ENCODE measurements at places on chromosomes 11 and 22.

DNA sequence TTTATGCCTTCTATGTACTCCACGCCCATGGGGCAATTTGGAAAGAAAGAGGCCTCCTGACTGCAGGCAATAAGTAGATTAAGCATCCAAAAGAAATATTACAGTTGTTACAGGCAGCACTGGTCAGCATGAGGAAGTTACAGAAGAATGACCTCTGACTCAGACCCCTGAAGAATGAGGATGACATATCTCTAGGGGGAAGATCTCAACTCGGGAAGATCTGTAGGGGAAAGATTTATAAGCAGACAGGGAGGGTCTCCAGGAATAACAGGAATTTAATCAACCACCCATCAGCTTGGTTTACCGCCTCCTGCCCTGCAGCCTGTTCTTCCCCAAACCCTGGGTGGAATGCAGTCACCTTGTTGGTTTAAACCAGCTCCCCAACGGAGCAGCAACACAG, 58.0 kb downstream of the RCN1 start:
- DNase-seq, result no peak

DNA sequence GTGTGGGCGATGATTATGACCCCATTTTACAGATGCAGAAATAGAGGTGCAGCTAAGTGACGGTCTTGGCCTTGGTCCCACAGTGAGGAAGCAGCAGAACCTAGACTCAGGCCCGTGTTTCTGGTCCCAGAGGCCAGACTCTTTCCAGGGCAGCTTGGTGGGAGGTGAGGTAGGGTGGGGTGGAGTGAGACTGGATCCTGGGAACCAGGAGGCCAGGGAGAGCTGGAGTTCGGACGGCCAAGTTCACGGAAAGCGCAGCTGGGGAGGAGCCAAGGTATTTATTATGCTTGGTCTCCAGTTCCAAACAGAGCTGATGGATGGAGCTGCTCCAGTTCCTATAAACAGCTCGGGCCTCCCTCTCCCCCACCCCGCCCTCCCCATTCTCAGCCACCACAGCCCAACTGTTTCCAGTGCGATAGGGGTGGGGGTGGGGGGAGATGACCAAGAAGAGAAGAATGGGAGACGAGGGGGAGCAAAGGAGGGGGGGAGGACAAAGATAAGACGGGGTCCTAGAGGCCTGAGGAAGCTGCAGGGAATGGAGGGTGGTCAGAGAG, 16.2 kb downstream of the LRRC32 start:
- DNase-seq, result no peak

- no peak for DNase-seq
Observed at GRCh38 chr11:33887886-33888285, 4.0 kb downstream of the LMO2 start.

DNA sequence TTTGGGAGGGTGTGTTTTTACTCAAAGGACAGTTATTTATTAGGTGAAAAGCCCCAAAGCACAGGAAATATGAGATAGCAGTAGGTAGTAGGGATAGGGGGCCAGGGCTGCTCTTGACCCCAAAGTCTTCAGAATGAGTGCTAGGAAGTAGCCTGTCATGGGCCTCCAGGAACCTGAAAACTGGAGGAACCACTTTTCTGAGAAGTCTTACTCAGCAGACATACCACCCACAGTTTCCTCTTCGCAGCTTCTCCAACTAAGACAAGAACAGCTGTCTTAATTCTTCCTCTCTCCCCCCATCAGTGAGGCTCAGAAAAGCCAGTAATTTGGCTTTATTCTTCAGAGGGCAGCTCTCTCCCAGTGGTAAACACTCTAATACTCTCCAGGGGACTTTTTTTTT, 84.0 kb upstream of the CTSC start:
- no peak for DNase-seq

DNA sequence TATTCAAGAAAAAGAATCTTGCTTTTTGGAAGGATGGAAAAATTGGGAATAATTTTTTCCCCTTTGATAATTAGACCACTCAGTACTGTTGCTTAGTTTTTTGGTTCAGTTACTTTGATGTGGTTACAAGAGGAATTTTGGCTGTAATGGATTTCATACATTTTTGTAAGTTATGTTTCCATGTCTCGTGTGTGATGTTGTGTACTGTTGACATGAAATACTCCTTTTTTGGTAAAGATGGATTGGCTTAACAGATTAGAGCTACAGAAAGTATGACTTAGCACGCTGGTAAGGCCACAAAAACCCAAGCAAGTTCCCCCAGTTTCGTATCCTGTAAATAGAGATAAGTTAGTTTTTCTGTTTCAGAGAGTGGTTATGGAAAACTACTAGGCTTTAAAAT, 11.9 kb downstream of the TBCEL start:
- DNase-seq, result no peak

GRCh38 chr11:123547180-123547579, 107.2 kb downstream of the SCN3B start:
- no peak for DNase-seq

DNA sequence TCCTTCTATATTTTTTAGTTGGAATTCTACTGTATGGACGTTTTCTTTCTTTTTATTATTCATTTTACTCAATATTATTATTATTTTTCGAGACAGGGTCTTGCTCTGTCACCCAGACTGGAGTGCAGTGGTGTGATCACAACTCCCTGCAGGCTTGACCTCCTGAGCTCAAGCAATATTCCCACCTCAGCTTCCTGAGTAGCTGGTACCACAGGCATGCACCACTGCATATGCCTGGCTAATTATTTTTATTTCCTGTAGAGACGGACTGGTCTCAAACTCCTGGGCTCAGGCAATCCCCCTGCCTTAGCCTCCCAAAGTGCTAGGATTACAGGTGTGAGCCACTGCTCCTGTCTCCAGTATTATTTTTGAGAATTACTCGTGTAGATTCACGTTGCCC, 34.0 kb upstream of the CCDC134 start:
- DNase-seq, result peak; percentile 14

DNA sequence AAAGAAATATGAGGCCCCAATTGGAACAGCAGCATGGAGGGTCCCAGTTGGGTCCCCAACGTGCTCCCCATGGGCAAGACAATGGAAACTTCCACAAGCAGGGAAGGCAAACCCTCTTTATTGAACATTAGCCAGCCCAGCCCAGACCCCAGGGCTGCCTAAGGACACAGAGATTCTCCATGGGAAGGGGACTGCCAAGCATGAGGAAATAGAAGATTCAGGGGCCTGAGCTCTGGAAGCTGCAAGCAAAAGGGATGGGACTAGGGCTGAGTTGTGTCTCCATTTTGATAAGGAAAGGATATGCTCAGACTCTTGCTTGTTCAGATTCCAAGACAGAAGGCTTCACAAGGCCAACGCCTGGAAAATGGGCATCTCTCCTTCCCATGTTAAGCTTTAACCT, 23.3 kb downstream of the TMEM218 start:
- no peak for DNase-seq

- DNase-seq, result no peak
Observed at GRCh38 chr22:38873469-38874411, 1.7 kb upstream of the CBX6 start.

DNA sequence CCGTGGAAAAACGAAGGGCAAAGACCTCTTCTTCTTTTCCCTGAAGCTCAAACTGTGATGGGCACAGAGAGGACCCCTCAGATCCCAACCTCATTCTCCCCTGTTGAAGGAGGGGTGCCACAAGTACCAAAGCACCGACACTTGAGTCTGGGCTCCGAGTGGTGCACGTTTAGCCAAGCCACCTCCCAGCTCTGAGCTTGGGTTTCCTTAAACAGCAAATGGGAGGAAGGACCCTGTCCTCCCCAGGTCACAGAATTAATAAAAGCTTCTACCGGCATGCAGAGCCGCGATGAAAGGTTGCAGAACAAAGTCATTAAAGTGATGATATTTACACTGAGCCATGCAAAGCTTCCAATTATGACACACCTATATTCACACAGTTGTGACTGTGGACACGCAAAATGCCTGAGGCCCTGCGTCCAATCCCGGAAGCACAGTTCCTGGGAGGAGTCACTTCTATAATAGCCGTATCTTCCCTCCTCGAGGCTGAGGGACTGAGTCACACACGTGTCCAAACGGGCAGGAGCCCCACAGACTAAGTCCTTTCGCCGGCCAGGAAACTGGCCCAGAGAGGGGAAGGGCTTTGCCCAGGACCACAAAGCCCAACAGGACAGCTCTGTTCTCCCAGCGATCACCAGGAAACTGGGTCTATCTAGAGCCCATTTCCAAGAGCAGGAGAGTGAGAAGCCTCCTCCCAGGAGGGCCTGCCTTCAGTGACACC, 922 bp upstream of the CSNK1E start:
- peak; percentile 78 for DNase-seq

GRCh38 chr11:28243061-28243460, 134.9 kb downstream of the METTL15 start:
- no peak for DNase-seq

- DNase-seq, result no peak
Observed at GRCh38 chr11:65852508-65853245, 5.3 kb downstream of the CFL1 start.

DNA sequence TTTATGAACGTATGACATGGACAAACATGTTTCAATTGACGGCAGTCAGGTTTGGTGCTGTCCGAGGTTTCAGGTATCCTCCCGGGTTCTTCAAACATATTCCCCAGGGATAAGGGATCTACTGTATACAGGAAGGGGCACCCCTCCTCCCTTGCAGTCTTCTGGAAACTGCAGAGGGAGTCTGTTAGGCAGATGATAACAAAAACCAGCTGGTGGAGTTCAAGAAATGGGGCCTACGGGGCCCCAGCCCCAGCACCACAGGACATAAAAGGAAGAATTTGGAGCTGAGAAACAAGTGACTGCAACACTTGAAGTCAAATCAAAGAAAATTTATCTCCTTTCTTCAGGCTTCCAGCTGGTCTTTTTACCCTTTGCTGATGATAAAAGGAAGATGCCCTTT, 32.1 kb downstream of the SNU13 start:
- DNase-seq, result no peak

GRCh38 chr11:118088531-118088930, 1.8 kb upstream of the SMIM35 start:
- DNase-seq, result no peak

GRCh38 chr11:133403900-133404299, 128.4 kb downstream of the OPCML start:
- no peak for DNase-seq

- DNase-seq, result no peak
Observed at GRCh38 chr11:125379981-125380380, 116.1 kb downstream of the FEZ1 start.

- no peak for DNase-seq
Observed at GRCh38 chr11:120147094-120147949, 9.4 kb upstream of the TRIM29 start.

DNA sequence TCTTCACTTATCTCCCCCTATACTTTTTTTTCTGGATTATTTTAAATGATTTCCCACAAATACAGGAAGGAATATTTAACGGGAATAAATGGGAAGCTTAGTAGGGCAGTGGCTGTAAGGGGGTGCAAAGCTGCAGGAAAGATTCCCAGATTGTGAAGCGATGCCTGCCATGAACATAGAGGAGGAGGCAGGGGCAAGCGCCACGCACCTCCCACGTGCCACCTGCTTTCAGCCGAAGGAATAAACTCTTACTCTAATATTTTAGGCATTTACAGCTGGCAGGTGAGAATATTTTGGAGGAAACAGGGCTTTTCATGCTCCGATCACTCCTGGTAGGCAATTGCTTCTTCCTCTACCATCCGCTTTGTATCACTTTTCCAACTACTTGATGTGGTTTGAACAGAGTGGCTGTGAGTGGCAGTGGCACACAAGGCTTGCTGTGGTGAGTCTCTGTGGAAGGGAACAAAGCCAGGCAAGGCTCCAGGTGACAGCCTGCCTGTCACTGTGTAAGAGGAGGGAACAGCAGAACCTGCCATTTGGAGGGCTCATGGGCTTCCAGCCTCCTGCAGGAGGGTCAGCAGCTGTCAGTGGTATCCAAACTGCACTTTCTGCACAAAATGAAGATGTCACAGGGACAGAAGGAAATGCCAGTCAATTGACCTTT, 54.5 kb upstream of the PLET1 start:
- DNase-seq, result no peak

DNA sequence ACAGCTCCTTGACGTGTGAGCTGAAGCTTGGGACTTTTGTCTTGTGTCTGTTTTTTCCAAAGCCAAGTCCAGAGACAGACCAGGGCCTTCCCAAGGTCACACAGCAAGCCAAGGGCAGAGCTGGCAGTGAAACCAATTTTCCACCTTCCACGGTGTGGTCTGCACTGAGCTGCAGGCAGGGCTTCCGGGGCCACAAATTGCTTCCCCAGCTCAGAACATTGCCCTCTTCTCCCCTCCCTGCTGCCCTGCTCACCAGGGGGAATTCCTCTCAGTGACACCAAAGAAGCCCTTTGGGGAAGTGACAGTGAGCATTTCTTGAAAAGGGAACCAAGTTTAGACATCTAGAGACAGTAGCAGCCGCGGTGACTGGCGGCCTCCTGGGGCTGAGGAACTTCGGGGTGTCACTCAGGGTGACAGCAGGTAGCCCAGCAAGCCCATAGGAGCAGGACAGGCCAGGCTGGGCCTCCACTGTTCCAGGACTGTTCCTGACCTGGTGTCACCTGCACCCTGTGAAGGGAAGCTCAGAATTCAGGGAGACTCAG, 9.2 kb downstream of the FXYD2 start:
- no peak for DNase-seq

GRCh38 chr11:70699294-70700221, 301.2 kb downstream of the CTTN start:
- no peak for DNase-seq

- no peak for DNase-seq
Observed at GRCh38 chr11:37474889-37475288, 876.9 kb upstream of the RAG2 start.

GRCh38 chr11:69475866-69476471, 5.5 kb upstream of the LINC01488 start:
- no peak for DNase-seq

DNA sequence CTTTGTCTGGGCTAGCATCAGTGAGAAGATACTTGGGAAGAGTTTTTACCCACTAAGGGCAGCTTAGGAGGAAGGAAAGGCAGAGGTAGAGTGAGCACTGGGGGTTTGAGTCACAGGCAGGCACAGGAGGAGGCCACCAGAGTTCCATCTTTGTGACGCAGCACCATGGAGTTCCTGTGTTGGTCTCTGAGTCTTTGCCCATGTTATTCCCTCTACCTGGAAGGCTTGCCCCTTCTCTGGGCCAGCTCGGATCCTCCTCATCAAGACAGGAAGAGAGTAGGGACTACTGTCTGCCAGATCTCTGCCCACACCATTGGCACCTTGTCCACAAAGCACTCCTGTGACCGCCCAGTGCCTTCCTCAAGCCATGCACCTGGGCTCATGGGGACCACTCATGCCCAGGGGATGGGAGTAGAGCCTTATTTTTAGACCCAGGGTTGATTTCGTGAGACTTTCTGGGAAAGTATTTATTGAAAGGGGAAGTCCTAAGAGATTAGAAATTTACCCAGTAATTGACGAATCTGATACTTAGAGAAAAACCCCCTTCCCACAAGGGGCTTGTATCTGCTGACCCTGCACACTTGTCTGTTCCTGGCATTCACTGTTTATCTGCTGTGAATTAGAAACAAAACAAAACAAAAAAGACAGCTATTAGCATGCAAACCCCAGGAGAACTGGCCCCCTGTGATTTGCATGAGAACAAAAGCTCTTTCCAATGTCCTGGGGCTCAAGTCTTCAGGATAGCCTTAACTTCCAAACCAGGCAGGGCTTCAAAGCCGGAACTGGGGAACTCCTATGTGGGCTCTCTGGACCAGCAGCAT, 35.9 kb upstream of the MYEOV start:
- no peak for DNase-seq

- no peak for DNase-seq
Observed at GRCh38 chr11:92852946-92853345, 116.5 kb upstream of the MTNR1B start.

GRCh38 chr11:129788278-129788677, 27.4 kb upstream of the TMEM45B start:
- DNase-seq, result no peak

GRCh38 chr22:46070215-46070802, 80.0 kb upstream of the PPARA start:
- DNase-seq, result no peak
